ENCODE measurements at places on chromosomes 12 and 14.

- DNase-seq: no peak
Observed at GRCh38 chr14:99155173-99156089, 116.6 kb downstream of the BCL11B start.

GRCh38 chr14:35390577-35391387 is 13.8 kb downstream of the NFKBIA start:
- DNase-seq: no peak

DNA sequence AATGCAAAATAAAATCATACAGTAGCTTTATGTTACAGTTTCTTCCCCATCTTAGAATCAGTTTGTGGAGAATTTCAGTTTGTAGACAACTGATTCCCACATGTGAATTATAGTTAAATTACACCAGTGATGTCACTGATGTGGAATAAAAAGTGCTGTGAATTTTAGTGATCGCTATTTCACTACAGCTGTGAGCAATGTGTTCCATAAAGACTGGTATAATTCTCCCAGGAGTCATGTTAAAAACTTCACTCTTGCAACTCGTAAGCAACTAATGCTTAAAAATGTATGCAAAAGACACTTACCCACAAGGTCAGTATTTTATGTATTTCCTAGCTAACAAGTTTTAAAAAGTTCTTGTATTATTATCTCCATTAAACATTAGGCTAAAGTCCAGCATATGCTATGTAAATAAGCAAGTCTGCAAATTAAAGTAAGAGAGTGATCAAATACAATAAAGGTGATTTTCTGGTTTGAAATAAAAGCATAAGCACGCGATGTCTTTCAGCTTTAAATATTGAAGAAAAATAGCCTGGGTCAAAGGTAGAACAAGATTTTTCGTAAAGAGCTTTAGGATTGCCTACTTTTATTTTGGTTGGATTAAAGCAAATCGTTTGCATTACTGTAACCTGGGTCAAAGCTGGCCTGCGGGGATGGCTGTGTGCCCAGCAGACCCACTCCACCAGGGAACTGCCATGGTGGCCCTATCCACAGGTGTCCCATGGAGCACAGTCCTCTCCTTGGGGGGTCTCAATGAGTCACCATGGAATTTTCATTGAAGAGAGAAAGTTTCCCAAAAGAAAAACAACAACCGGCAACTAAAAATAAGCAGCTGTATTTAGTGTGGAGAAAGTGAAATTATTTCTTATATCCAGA is 12.7 kb upstream of the LRIG3 start:
- DNase-seq: no peak

- DNase-seq: no peak
Observed at GRCh38 chr12:3142386-3142785, 65.2 kb downstream of the TSPAN9 start.

All from SK-N-MC (cell line).